ENCODE measurements at places on chromosomes 3 and 15. TPM values are rescaled to one million over a fixed set of nuclear protein-coding genes. Genes with fewer than 3 reads are reported as not detected.

The TMEM158 gene
- total RNA-seq = 16.5 TPM

The RAB7A gene
- total RNA-seq = 162 TPM

The WNT7A gene
- total RNA-seq = 0.24 TPM

The GOLGA8K gene
- total RNA-seq = 1.5 TPM

GRCh38 chr3:115245899-115246298, 98.8 kb upstream of the ZBTB20 start:
- no peak for DNase-seq

- DNase-seq = no peak
Measured at GRCh38 chr15:100263721-100264455, 77.9 kb downstream of the ADAMTS17 start.

DNA sequence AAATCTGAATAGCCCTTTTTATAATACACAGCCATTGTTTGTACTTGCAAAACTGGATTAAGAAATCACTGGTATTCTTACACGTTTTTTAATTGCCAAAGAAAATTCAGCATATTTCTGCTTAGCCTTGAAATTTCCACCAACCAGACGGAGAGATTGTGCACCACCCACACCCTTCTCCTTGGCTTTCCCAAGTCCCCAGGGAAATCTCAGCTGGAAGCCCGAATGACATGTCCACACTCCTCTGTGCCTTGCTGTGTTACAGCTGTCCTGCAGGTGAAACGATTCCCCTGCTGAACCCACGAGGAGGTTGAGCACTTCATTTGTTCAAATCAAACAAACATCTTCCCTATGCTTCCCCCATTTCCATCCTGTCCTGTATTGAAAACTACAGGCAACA, 49.6 kb upstream of the PPARG start:
- DNase-seq = no peak

DNA sequence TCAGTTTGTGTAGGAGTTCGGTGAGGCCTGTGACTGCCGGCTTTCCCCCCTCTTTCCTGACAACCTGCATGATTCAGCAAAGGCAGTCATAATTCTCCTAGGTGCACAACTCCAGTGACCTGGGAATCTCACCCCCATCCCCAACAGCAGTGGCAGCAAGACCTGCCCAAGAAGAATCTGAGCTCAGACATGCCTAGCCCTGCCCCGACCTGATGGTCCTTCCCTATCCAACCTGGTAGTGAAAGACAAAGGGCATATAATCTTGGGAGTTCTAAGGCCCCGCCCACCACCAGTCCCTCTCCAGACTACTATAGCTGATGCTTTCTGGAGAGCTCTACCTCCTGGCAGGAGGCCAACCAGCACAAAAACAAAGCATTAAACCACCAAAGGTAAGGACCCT, 44.2 kb upstream of the ZBED2 start:
- DNase-seq = no peak

DNA sequence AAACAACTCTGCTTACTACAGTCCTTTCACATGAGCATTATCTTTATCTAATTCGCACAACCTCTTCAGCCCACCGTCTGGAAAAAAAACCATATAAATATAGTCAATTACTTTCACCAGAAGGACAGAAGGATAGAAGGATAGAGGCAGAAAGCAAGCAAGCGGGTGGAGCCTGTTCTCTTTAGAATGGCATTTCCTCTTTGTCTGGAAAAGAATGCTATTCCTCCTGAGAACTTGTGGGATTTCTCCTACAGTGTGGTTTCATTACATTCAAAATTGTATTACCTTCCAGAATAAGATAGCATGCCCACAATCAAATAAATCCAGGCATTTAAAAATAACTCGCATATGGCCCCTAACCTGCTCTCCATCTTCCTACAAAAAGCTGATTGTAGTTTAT, 23.1 kb downstream of the SLC30A4 start:
- DNase-seq = no peak

DNA sequence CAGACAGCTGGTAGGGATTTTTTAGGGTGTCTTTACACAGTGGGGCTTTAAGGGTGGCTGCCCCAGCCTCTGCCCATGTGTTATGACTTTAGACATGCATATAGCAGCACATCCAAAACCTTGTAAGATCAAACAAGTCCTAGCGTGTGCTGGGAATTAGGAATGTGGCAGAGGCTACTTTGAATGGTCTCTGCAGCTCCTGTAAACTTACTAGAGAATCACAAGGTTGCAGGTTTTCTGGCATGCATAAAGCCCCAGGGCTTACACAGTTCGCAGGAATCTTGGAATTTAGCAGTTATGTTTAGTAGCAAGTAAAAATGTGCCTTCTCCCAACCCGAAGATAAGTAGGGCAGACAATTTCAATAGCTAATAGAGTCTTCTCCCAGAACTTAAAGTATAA, 46.9 kb upstream of the COL6A6 start:
- no peak for DNase-seq

DNA sequence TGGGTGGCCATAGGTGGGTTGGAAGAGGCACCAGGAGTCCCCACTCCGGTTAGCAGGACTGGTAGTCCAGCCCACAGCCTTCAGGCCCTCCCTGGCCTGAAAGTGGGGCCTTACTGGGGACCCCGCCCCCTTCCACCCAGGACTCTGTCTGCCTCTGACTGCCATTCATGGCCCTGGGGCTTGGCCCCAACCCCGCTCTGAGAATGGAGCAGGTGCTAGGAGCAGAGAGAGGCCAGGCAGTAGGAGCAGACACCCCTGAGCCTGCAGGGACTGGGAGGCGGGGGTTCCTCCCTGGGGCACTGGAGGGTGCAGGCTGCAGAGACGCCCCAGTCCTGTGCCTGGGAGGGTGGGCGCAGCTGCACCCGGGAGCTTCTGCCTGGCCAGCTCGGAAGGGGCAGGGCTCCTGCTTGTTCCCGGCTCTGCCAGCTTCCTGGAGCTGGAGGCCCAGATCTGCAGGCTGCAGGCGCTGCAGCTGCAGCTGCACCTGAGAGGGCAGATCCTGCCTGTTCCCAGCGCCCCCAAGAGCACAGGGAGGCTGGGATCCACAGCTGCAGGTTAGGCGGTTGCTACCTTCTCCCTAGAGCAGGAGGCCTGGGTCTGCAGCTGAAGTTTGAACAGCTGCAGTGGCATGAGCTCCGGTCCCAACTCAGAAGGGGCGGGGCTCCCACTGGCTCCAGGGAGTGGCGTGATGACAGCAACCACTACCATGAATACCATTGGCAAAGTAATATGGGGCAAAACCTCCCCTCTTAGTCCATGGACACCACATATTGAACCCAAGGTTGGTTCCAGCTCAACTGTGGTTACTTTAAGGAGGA, 194.7 kb downstream of the SQOR start:
- DNase-seq = no peak

DNA sequence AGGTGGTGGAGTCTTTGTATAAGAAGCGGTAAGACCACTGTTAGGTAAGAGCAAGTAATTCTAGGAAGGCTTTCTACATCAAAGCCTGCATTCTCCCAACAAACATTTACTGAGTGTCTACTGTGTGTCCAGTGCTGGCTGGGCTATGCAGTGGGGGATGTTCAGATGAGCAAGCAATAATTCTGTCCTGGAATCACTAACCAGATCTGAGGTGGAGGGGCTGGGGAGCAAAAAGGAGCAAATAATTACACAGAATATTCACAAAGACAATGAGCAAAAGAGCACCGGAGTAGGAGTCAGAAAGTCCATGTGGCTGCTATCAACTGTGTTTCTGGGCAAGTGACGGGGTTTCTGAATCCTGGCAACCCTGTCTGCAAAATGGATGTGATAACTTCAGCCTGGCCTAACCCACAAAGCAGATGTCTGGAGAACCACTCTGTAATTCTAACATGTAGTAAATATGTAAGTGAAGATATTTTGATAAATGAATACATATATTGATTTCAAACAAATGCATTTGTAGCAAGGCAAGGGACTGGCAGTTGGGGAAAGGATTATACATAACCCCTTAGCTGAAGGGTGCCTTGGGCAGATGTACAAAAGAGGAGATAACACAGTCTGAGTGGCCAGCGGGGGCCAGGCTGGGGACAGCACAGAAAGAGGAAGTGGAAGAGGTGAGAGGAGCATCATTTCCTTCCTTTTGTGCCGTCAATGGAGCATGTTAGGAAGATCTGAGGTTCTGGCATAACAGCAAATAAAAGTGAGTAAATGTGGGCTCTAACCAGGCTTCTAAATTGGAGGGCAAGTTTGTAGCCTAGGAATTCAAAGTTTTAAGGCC, 28.8 kb downstream of the CYP8B1 start:
- DNase-seq = no peak

GRCh38 chr3:138620431-138620830, 11.9 kb downstream of the FAIM start:
- DNase-seq = no peak

DNA sequence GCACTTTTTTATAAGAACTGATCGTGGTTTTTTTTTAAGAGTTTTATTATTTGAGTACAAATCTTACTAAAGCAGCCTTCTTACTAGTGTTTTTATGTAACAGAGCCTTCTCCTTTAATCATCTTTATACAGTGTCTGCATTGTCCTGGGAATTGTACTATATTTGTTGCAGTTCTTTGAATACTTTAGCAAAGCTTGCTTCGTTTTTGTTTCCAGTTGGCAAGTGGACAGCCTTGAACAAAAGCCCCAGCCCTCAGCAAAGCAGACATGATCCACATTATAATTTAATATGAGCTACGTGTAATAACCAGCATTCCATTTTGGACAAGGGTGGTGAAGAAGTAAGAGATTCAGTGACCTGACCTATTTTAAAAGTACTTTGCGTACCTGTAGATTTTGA, 112.2 kb upstream of the FLNB start:
- no peak for DNase-seq

Measured in glomerular endothelial cell (primary cell).